Activated CD8-positive, alpha-beta memory T cell treated with anti-CD3 and anti-CD28 coated beads for 36 hours (primary cell): ENCODE measurements at places on chromosomes 4 and X. TPM values are rescaled to one million over a fixed set of nuclear protein-coding genes. Genes with fewer than 3 reads are reported as not detected.

HSFX3 gene
- not detected for total RNA-seq

ARSJ gene
- not detected for total RNA-seq

CXXC4 gene
- not detected for total RNA-seq

HTN1 gene
- not detected for total RNA-seq

NSD2 gene
- 166 TPM for total RNA-seq

GABRG1 gene
- not detected for total RNA-seq

FBXL5 gene
- 27.9 TPM for total RNA-seq

CXCL9 gene
- total RNA-seq = 0.70 TPM
